SK-N-MC (cell line): ENCODE measurements at places on chromosomes 5 and 9.

DNA sequence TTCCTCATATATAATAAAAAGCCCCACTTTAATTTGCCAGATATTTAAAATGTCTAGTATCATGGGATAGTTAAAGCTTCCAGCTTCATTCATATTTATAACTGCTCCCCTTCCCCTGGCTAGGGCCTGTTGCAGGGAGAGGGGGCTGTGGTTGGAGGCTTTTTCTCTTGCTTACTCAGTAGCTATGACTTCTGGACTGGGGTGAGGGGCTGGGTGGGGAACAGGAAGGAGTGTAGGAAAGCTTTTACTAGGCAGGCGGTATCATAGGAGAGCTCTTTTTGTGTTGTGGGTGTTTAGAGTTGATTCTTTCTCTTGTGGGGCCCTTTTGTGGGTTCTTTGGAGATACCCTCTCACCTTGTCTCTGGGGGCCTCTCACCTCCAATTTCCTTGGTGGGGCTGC, 39.4 kb downstream of the PIP5K1B start:
- DNase-seq, result no peak

DNA sequence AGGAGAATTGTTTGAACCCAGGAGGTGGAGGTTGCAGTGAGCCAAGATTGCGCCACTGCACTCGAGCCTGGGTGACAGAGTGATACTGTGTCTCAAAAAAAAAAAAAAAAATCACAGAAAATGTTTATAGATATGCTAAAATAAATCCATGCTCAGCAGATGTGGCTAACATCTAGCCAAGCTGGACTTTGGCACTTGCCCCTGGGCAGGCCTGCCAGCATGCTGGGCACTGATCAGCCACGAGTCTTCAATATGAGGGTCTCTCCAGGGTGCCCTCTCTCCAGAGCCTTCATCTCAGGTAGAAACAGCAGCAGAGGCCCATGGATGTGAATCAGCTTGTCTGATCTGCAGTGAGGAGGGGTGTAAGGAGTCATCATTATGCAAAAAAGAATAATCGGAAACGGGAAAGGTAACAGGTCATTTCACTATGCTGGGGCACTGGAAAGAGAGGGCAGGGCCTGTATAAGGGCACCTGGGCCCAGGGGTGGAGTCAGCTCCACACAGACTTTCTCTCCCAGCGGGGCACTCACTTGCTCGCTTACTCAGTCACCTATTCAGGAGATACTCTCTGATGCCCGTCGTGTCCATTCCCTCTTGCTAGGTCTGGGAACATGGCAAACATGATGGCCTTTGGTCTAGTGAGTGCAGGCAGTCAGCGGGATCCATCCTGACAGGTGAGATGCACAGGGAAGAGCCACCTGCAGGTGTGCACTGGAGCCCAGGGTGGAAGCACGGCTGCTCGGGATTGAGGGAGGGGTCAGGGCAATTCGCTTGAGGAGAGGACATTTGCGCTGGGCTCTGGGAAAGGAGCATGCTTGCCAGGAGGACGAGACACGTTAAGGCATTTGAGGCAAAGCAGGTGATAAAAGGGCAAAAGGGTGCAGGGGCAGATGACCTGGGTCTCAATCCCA, 17.1 kb downstream of the RNF44 start:
- no peak for DNase-seq

- DNase-seq, result no peak
These were observed 24.7 kb upstream of the CTNND2 start for GRCh38 chr5:11928909-11929308.

DNA sequence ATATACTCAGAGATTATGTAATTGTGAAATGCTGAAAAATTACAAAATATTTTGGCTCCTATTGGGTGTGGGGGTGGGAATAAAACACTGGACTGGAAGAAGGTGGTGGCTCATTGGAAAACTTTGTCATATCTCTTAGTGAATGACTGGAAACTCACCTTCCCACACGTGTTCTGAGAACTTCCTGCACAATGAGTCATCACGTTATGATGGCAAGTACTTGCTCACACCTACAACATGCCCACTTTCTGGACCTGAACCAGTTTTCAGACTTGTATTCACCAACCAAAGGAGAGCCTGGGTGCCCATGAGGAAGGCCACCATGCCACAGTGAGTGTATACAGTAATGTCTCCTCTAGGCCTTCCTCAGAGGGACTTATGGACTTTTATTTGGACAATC, 294.8 kb downstream of the ASTN2 start:
- DNase-seq, result no peak

- DNase-seq, result no peak
These were observed 29.8 kb upstream of the HMCN2 start for GRCh38 chr9:130235558-130236435.

GRCh38 chr9:122406070-122406890, 35.5 kb downstream of the PTGS1 start:
- DNase-seq, result no peak

DNA sequence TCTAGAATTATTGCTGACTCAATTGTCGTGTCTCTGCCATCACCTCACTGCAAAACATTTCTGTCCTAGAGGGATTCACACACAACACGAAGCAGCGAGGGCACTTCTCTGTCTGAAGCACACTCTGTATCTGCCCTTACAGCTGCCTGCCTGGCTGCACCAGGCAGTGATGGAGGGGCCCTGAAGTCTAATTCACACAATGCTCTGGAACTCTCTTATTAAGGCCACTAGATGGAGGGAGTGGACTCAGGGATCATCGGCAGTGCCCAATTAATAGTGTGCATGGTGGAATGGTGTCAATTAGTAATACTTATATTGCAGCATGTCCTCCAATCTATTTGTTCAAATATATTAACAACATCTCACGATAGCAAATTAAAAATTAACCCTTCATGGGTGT, 157.5 kb upstream of the MAP1B start:
- DNase-seq, result no peak

DNA sequence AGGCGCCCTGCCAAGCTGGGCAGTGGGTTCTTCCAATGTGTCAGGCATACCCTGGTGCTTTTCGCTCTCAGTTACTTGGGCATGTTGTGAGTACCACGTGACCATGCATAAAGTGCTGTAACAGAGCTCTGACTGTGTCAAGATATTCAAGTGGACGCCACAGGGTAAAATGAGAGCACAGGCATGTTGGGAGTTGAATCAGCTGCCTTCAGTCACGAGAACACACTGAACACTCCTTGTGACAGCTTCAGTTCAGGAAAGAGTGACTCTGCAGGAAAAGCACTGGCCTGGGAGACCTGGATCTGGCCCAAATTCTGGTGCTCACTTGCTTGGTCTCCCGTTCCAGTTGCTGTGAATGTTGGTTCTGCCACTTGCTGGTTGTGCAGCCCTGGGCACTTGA, 5.1 kb downstream of the MLANA start:
- DNase-seq, result no peak
